ENCODE measurements at places on chromosomes 3 and 15. TPM values are rescaled to one million over a fixed set of nuclear protein-coding genes. Genes with fewer than 3 reads are reported as not detected.

GNB4 gene
- total RNA-seq = 29.2 TPM

DNA sequence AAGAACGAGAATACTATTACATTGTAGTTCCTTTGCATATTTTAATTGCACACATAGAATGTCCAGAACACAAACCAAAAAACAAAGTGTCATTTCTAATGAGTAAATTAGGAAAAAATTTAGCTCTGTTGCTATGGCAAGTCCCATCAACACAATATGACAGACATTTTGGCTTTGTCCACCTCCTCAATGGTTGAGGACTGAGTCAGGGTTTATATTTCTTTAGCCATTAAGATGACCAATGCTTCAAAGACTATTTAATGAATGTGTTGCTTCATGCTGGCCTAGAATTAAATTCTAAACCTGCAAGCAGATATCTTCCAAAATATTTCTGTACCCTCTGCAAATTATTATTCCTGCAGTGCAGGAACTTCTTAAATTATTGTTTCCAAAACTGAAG is 719.2 kb downstream of the NTRK3 start:
- DNase-seq = no peak

- DNase-seq = no peak
Observed at GRCh38 chr3:69499422-69499821, 113.5 kb upstream of the FRMD4B start.

CILP gene
- total RNA-seq = not detected

GRCh38 chr3:74445541-74445940 is 168.9 kb downstream of the CNTN3 start:
- no peak for DNase-seq

DNA sequence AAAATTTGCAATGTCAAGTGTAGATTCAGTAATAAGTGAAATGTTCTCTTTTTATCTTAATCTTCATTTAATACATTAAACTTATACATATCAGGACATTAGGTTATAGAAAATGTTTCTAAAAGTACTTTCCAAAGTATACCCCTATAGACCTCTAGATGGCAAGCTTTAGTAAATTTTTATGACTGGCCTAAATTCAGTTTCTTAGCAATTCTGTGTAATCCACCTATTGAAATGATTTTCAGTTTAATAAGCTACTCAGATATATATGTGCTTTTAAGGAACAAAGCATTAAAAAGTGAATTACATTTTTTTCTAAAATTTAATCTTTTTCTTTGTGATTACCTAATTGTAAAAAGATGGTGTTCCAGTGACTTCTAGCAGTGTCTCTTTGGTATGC is 342.2 kb downstream of the GBE1 start:
- no peak for DNase-seq

DNA sequence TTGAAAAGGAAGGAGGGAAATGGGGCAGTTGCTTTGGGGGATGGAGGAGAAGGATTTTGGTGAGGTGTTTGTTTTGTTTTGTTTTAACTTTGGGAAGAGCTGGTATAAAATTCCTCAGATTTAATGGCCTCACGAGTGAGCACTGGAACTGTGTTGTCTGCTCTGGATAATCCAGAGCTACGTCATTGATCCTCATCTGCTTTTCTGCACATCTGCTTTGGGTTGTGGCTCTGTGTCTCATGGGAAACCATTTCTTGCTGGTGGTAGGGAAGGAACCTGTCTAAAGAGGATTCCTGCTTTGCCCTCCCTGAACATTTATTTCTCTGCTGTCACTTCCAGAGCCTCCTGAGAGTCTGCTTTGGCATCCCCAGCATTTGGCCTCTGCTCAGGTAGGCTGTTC is 3.1 kb downstream of the SNRK start:
- DNase-seq = no peak

AGBL1 gene
- total RNA-seq = not detected

Measured in H1 (cell line).